ENCODE measurements at places on chromosomes 1 and 21. TPM values are rescaled to one million over a fixed set of nuclear protein-coding genes. Genes with fewer than 3 reads are reported as not detected.

DNA sequence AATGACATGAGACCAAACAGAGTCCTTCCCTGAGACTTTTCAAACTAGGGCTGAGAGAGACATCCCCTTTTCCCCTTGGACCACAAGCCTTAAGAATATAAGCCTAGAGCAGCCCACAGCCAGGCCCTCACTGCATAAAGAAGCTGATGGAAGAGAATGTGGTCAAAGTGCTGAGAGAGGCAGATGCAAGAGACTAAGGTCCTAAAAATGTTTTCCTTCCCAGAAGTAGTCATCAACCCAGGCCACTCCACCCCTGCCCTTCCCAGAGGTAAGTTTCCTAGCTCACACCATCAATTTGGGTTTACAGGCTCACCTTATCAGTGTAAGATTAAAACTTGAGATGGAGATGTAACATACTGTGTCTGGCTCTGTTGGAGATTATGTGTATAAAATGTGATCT, 58.2 kb downstream of the BCAR3 start:
- DNase-seq = no peak

- DNase-seq = no peak
These were observed 20.0 kb downstream of the CDC73 start for GRCh38 chr1:193141804-193142203.

GRCh38 chr21:46160657-46160906, 5.2 kb upstream of the FTCD start:
- DNase-seq = peak; percentile 80

- DNase-seq = no peak
These were observed 179.6 kb downstream of the TPR start for GRCh38 chr1:186195377-186195931.

KCNQ4 gene
- total RNA-seq = 0.63 TPM

TNN gene
- 0.08 TPM for total RNA-seq

SLC6A17 gene
- 1.6 TPM for total RNA-seq

- DNase-seq = no peak
These were observed 3.0 kb upstream of the MFSD2A start for GRCh38 chr1:39951926-39952325.

EPRS1 gene
- 158 TPM for total RNA-seq

DNA sequence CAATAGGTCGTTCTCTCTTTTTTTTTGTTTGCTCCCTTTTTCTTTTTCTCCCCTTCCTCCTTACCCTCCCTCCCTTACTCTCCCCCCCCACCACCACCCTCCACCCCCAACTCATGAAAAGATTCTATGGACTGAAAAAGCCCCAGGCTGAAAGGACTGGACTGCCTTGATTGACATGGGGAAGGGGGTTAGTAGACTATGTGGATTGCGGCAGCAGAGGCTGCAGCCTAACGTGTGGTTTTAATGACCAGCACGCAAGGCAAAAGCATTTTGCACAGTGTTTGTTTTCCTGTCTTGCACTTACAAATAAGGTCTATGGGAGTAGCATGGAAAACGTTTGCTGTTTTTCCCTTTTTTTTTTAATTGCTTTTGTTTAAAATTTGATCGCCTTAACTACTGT, 5.5 kb downstream of the ZBTB18 start:
- no peak for DNase-seq

Data from osteocyte (in vitro differentiated cells).